ENCODE measurements at places on chromosomes 12 and 14.

- DNase-seq = no peak
Observed at GRCh38 chr12:25887367-25887766, 71.1 kb upstream of the RASSF8 start.

DNA sequence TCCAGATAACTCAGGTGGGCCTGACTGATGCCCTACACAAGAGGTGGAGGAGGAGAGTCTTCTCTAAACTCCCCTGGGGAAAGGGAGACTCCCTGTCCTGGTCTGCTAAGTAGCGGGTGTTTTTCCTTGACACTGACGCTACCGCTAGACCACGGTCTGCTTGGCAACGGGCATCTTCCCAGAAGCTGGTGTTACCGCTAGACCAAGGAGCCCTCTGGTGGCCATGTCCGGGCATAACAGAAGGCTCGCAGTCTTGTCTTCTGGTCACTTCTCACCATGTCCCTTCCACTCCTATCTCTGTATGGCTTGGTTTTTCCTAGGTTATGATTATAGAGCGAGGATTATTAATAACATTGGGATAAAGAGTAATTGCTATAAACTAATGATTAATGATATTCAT, 965.5 kb downstream of the TMEM121 start:
- DNase-seq = peak; percentile 72

GRCh38 chr14:102419716-102420115, 57.0 kb downstream of the TECPR2 start:
- DNase-seq = no peak

- DNase-seq = no peak
Observed at GRCh38 chr14:54570047-54570446, 3.1 kb downstream of the SAMD4A start.

GRCh38 chr12:115660211-115660805, 617.2 kb downstream of the MED13L start:
- DNase-seq = no peak

GRCh38 chr12:121398355-121398754, 1.6 kb upstream of the RNF34 start:
- no peak for DNase-seq

- no peak for DNase-seq
Observed at GRCh38 chr12:19169222-19169621, 39.7 kb downstream of the PLEKHA5 start.

DNA sequence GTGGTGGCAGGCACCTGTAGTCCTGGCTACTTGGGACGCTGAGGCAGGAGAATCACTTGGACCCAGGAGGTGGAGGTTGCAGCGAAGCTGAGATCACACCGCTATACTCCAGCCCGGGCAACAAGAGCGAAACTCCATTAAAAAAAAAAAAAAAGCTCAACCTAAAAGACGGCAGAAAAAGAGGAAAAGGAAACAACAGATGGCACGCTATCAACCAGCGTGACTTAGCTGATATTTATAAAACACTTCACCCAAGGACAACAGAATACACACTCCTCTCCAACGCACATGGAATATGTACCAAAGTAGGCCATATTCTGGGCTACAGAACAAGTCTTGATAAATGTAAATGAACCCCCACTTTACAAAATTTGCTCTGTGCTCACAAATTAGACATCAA, 34.0 kb upstream of the CLMN start:
- no peak for DNase-seq

DNA sequence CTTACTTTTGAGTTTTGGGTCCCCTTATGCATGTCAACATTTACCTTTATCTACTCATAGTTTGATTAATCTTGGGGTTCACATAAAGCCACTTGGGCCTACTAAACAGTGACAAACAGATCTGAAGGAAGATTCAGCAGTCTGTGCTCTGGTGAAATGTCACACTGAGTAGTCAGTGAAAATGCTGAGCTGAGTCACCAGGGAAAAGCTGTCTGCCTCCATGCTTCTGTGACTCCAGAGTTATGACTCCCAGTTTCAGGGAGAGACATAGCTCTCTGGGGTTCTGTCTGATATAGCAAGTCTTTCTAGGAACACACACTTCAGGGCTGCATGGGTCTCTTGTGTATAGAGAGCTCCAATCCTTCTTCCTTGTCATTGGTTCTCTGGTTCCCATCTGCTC, 406.3 kb upstream of the FAR2 start:
- no peak for DNase-seq

- DNase-seq = no peak
Observed at GRCh38 chr12:26402648-26403047, 207.3 kb downstream of the SSPN start.

GRCh38 chr12:3597526-3598210, 106.7 kb downstream of the PRMT8 start:
- no peak for DNase-seq

- DNase-seq = no peak
Observed at GRCh38 chr14:34135492-34135891, 184.6 kb upstream of the EGLN3 start.

DNA sequence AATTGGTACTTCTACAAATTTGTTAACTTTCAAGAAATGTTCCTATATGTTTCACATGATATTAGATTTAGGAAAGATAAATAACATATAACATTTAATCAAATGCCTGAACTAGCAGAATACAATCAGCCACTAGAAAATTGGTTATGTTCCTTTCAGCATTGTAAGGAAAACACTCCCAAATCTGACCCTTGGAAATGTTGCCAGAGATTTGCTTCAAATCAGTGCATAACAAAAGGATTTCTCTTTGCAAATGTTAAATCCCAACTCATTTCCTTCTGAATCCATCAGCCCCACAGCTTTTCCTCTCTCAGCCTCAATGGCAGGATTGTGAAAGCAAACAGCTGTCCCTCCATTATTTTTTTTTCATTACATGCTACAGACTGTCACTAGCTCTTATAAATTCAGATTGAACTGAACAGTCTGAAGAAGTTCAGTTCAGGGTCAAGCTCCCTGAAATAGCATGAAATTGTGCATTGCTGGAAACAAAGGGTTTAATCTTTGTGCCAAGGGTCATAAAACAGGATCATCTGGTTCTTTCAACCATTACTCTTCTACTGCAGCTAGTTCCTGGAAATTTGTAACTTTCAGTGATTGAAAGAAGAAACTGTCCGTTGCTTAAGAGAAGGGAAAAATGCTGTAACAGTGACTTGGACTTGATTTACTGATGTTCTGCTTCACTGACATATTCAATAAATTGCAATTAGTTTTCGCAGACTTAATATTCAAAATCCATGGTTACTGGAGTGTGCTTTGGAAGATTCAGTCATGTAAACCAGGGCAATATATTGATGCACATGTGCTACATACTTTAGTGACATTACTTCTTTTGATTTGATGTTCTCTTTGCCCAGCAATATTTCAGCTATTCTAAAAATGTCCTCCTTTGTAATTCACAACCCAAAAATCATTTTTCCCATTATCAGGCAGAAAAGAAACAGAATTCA, 246.4 kb downstream of the RPL10L start:
- no peak for DNase-seq

- DNase-seq = no peak
Observed at GRCh38 chr12:105773471-105773870, 365.3 kb downstream of the NUAK1 start.

- no peak for DNase-seq
Observed at GRCh38 chr12:122999986-123000420, 19.5 kb downstream of the ARL6IP4 start.

DNA sequence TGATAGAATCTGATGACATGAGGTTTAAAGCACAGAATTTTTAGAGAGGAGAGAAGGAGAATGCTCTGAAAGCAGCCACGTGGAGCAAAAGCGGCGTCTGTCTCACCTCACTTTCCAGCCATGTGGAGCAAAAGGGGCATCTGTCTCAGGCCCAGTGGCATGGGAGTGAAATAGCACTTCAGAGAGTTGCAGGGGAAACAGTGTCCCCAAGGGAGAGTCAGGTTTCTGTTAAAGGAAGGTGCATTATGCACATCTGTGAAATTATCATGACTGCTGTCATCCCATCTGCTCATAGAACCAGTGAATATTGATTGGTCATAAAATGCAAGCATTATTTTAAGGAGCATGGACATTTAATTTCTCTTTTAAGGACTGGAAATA, 124.0 kb downstream of the BICD1 start:
- no peak for DNase-seq

GRCh38 chr14:94771906-94772490, 2.1 kb upstream of the GSC start:
- no peak for DNase-seq

DNA sequence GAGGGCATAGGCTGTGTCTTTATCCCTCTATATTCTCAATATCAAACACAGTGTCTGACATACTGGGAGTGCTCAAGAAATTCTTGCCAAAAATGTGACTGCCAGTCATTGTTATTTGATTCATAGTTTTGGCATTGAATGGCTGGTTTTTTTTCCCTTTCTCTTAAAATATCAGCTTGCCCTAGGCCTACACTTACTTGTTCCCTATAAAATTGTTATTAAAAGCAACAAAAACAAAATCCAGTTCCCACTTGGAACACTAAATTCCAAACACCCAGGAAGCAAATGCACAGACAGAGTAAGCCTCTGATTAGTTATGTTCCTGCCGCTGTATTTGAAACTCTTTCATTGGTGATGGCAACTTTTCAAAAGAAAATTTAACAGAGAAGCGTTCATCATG, 110.7 kb downstream of the WIF1 start:
- no peak for DNase-seq

DNA sequence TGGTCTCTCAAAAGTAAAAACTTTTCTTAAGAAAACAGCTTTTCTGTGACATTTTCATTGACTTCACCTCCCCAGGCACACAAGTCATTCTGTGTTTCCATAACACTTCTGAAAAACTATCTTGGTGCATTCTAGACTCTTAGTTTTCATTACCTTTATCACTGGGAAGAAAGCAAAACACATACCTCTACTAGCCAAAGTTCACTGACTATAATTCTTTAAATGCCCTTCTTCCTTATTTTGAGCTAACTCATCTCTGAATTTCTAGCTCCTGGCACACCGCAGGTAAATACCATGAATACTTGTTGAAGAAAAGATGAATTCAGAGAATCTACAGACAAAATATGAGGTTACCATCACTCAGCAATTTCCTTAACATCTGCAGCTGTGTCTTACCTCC, 21.1 kb downstream of the MLH3 start:
- DNase-seq = no peak

GRCh38 chr14:54040846-54041245, 84.2 kb upstream of the BMP4 start:
- no peak for DNase-seq

DNA sequence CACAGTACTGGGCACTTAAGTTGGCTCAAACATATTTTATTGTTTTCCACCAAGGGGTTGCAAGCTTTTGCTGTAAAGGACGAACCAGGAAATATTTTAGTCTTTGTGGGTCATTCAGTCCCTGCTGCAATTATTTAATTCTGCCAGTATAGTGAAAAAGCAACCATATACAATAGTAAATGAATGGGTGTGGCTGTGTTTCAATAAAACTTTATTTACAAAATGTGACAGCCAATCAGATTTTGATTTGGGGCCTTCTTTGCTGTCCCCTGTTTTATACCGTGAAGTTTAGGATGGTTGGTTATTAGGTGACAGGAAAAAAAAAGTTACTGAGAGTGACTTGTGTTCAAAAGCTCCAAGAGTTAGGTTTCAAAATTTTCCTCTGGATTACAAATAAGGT, 956.4 kb downstream of the AACS start:
- no peak for DNase-seq

- no peak for DNase-seq
Observed at GRCh38 chr14:34906287-34906686, 31.1 kb upstream of the BAZ1A start.

DNA sequence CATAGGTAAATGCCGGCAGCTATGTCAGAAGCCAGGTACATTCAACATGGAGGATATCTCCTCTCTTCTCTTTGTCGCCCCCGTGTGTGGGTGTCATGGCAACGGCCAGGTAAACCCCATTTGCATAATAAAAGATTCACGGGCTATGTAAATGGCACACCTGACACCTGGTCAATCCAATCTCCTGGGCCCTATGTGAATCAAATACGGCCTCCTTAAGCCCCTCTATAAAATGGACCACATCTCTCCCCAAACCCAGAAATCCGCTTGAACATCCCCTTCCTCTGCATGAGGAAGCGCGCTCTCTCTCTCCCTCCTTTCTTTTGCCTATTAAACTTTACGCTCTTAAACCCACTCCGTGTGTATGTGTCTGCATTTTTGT, 363.7 kb downstream of the SOX5 start:
- DNase-seq = no peak

DNA sequence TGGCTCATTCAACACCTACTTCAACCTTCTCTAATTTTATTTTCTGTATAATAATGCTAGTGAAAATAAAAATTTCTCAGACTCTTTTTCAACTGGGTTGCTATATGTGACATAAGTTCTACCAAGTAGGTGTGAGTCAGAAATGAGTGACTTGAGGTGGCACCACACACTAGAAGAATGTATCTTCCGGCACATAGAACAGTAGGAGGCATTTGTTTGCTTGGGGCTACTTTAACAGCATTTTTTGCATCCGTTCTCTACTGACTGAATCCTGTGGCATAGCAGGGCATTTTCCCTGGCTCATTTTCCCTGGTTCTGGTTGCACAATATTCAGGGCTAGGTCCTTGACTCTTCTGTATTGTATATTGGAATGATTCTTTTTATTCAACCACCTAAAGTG, 194.0 kb upstream of the SLC16A7 start:
- DNase-seq = no peak

GRCh38 chr14:27236601-27237000, 638.8 kb upstream of the NOVA1 start:
- DNase-seq = no peak

- no peak for DNase-seq
Observed at GRCh38 chr14:104953097-104953496, 25.1 kb downstream of the AHNAK2 start.

GRCh38 chr12:21308785-21309184, 25.9 kb downstream of the SLCO1A2 start:
- DNase-seq = no peak

DNA sequence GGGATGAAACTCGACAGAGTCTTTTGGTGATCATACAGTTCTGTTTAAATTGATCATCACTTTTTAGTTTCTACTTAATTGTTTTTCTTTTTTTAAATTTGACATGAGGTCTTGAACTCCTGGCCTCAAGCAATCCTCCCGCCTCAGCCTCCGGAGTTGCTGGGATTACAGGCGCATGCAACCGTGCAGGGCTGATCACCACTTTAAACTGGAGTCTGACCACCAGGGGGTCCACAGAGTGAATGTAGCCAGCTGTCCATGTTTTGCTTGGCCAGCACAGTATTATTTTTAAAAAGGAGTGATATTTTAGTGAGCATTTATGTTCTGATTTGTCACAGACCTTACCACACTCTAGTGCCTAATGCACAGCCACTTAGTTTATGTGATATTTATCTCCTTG, 10.7 kb downstream of the DAAM1 start:
- no peak for DNase-seq

DNA sequence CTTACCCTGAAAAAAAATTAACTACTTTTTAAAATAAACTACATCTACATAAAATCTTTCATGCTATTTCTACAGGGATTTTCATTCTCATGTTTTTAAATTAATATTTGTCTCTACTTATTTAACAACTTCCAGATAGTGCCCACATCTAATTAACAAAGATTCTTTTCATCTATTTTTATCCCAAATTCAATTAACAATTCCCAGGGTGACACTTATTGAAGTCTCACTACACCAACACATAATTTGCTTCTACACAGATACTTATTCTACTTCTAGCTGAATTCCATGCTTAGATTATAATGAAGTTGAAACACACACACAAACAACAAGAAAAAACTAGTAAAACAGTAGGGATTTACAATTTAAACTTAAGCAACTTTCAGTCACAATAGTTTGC, 336.6 kb downstream of the ACSS3 start:
- no peak for DNase-seq

GRCh38 chr12:48532601-48533000, 7.2 kb downstream of the OR8S1 start:
- DNase-seq = no peak

- no peak for DNase-seq
Observed at GRCh38 chr14:97993508-97994019, 1196.4 kb downstream of the VRK1 start.

Data from stimulated activated CD8-positive, alpha-beta memory T cell treated with anti-CD3 and anti-CD28 coated beads, Interleukin-4, amount 100 ng/mL, for 48 hours (primary cell).